ENCODE measurements at places on chromosomes 4 and X.
A peak's percentile ranks its signal among the peaks of the same experiment; 100 is the strongest.

DNA sequence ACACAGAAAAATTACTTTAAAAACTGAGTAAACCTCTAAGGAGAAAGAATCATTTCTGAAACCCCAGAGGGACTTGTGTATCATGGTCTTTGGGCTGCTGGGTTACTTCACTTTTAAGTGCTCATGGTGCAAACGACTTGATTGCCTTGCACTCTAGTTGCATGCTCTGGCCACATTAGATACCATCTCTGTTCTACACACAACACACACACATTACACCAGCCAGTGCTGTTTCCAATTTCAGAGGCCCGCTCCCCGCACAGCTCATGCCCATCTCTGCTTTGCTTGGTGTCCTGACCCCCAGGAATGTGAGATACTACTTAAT, 2.1 kb downstream of the PPP3CA start:
- DNase-seq: peak; percentile 45

GRCh38 chr4:42344749-42345148, 52.5 kb upstream of the SHISA3 start:
- DNase-seq: no peak

- no peak for DNase-seq
Measured at GRCh38 chr4:115923152-115923551, 809.7 kb upstream of the NDST4 start.

GRCh38 chr4:185344743-185345538, 50.8 kb downstream of the LRP2BP start:
- no peak for DNase-seq

DNA sequence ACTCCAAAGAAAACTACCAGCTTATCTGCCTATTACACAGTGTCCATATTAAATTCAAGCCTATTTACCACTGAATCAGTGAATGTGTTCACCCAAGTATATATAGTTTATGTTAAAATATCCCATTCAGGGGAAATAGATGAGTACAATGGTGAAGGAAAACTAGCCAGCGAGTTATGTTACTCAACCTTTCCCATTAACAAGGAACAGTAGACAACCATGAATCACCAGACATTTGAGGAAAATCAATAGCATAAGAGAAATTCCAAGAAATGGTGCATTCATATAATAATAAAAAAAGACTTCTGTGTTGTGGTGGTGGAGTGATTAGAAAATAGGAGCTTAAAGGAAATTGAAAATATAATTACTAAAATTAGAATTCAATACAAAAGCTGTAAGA, 21.3 kb downstream of the IQCM start:
- DNase-seq: peak; percentile 28

DNA sequence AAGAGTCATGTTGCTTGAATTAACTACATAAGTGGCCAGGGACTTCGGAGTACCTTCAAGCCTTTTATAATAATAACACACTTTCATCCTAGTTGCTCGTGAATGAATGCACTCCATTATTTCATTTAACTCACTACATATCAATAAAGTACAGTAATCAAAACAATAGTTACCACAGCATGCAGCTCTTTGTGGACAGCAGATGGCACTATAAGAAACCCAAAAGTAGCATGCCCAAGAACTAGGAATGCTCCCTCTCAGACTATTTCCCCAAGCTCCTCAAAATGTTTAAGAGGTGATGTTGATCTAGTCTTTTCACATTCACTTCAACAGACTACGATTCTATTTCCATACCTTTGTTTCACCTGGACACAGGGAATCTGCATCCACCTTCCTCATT, 500.8 kb upstream of the DIAPH2 start:
- no peak for DNase-seq

- DNase-seq: no peak
Measured at GRCh38 chr4:73585345-73585744, 34.9 kb downstream of the RASSF6 start.

DNA sequence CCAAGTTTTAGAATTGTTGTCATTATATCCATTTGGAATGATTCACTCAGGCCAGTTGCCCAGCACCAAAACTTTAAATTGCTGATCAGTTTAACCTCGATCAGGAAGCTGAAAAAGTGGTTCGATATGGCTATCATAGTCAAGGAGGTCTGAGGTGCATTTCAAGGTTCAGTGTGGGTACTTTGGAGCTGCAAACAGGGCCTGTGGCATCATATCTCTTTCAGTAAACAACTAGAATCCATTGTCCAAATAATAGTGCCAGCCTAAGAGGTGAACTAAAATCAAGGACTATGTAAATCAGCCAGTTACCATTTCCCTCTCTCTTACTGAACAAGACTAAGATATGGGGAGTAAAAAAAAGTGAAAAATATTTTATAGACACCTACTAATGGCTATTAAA, 14.2 kb downstream of the TMEM47 start:
- no peak for DNase-seq

DNA sequence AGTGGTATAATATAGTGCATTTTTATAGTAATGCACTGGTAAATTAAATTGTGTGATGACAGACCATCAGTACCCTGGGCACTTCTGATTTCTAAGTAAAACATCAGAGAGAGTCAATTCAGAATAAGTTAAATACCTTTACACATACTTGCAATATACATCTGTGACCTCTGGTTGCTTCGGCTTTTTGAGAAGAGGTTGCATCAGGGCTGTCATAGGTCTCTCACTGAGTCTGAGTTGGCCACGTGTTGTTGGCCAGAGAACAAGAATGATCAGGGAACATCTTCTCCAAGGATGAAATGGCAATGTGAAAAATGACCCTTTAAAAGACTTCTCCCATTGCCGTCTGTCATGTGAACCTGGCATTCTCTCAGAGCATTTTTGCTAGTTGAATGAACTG, 36.9 kb upstream of the PUDP start:
- DNase-seq: no peak

DNA sequence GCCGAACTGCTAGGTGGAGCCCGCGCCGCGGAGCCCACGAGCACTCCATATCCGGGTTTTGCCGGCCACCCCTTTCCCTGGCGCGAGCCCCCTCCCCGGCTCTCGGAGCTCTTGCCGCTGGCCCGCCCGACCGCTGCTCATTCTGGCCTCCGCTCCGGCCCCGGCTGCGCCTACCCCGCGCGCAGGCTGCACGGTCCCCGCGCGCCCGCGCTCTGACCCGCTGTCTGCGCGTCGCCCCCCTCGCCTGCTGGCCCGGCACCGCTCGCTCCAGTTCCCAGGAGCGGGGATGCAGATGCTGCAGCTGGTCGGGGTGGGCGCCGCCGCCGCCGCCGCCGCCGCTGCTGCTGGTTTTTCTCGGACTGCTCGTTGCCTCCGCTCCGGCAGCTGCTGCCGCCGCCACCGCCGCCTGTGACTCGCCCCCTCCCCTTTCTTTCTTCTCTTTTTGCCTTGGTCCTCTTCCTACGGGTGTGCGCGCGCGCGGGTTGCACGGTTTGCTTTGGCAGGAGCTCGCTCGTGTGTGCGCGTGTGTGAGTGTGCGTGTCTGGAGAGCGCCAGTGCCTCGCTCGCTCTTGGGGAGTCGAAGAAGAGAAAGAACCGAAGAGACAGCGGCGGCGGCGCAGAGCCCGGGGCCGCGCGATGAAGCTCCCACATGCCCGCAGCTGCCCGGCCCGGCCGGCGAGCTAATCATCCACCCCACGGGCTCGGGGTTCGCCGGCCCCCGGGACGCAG, at the start of gene ADGRL3:
ADGRL3 (plus strand) TSS at position 140 of the 729 bp plus-strand sequence.
- peak; percentile 34 for DNase-seq

Data from fibroblast of skin of right biceps (primary cell).